ENCODE measurements at places on chromosomes 7 and 10.

- no peak for DNase-seq
Observed at GRCh38 chr7:113873554-113874151, 45.2 kb downstream of the PPP1R3A start.

- DNase-seq, result no peak
Observed at GRCh38 chr10:57225920-57226319, 864.9 kb upstream of the ZWINT start.

DNA sequence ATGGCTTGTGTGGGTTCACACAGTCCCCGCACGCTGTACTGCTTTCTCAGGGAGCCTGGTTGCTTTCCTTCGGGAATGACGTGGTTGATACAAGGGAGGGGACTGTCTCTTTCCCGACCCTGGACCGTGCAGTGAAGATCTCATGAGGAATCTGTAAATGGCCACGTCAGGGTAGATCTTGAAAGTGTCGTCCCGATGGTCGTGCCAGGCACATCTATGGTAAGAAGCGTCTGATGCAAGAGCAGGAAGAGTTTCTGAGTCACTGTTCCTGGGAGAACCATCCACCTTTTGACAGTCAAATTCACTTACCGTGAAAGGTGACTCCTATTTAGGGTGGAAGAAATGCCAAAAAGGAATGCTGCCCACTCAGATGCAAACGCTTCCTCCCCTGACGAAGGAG is 500.4 kb downstream of the PTPRN2 start:
- DNase-seq, result no peak

GRCh38 chr7:128672927-128673517 is 930 bp downstream of the GARIN1A start:
- DNase-seq, result peak; percentile 25

DNA sequence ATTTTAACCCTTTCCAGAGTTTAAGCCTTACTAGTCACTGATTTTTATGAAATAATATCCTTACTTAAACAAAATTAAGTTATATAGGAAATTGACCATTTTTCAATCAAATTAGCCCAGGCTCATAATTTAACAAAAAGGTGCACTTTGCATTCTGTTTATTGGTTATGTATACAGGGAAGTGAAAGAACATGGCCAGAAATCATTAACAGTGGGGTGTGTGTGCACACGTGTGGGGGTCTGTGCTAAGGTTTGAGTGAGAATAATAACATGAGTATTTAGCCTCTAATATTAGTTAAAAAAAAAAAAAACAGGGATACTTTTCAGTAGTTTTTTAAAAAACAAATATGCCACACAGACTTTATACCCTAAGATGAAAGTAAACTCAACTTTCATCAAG is 510.5 kb upstream of the PFKP start:
- no peak for DNase-seq

GRCh38 chr7:104979167-104979841 is 34.7 kb upstream of the KMT2E start:
- peak; percentile 71 for DNase-seq

DNA sequence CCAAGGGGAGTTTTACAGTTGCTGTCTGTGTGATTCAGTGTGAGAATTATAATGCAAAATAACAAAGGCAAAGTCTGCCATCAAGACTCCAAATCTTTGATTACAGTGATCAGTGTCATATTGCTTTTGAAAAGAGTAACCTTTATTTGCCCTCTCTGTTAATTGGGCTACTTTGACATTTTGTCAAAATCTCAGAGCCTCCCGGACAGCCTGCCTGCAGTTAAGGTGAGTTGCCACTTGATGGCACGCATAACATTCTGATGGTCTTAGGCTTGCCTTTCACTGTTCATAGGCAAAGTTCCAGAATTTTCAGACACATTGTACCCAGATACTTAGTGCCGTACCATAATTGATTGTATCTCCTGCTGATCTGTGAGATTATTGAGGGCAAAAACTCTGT is 253.5 kb downstream of the ABCA13 start:
- peak; percentile 33 for DNase-seq

DNA sequence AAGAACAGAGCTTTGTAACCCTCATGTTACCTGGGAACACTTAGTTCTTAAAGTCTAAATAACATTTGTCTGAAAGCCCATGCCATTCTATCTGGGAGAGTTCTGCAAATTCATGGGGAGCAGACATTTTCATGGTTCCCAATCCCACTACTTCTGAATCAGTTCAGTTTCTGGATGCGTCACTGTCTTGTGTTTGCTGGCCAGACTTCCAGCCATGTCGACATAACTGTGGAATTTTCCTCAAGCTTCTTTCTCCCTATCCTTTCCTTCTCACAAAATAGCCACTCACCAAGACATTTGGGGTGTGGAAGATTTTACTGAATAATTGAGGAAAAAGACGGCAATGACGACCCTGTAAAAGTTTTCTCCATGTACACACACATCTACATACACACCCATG is 272.5 kb downstream of the NEBL start:
- no peak for DNase-seq

GRCh38 chr10:61793760-61794703 is 107.5 kb upstream of the ARID5B start:
- DNase-seq, result no peak

GRCh38 chr7:153301936-153302335 is 542.4 kb downstream of the ACTR3B start:
- no peak for DNase-seq

GRCh38 chr7:123747620-123748141 is 1.1 kb downstream of the WASL start:
- peak; percentile 87 for DNase-seq
